CD4-positive, alpha-beta T cell treated with Interleukin-4 for 4 hours (primary cell): ENCODE measurements at places on chromosomes 11 and 22.

- no peak for DNase-seq
Observed at GRCh38 chr11:92623055-92623454, 346.4 kb upstream of the MTNR1B start.

DNA sequence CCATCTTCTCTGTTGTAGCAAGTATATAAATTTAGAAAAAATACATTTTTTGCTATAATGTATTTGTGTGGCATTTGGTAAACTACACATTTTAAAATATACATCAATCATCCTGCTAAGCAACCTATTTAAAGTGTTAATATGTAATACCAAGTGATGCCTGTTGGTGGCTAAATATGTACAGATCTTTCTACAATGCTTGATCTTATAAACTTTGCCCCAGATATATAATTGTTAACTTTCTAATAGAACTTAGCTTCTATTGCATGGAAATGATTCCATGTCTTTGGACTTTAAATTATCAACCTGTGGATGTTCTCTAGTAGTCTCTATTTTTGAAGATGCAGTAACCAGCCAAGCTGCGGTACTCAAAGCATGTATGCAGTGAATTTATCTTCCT, 1260.4 kb upstream of the RAG2 start:
- no peak for DNase-seq

- no peak for DNase-seq
Observed at GRCh38 chr11:30015725-30016412, 961 bp downstream of the KCNA4 start.

- DNase-seq = no peak
Observed at GRCh38 chr22:24953384-24954113, 1.0 kb downstream of the KIAA1671 start.

- DNase-seq = no peak
Observed at GRCh38 chr11:134939031-134939430, 527.0 kb upstream of the B3GAT1 start.

DNA sequence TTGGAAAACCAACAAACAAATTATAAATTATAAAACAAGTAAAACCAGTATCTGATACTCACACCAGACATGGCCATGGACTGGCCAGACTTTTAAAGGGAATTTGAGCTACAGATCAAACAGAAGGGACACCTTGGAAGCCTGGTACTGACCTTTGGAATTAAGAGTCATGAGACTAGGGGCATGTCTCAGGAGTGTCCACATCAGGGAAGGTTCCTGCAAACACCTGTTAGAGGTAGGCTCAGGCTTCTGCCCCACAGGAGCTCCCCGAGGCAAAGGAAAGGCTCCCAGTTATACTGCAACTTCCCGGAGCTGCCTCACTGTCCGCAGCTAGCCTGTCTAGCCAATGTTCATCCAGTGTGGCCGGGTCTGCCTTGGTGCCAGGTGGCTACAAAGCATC, 290.1 kb downstream of the BUD13 start:
- no peak for DNase-seq

DNA sequence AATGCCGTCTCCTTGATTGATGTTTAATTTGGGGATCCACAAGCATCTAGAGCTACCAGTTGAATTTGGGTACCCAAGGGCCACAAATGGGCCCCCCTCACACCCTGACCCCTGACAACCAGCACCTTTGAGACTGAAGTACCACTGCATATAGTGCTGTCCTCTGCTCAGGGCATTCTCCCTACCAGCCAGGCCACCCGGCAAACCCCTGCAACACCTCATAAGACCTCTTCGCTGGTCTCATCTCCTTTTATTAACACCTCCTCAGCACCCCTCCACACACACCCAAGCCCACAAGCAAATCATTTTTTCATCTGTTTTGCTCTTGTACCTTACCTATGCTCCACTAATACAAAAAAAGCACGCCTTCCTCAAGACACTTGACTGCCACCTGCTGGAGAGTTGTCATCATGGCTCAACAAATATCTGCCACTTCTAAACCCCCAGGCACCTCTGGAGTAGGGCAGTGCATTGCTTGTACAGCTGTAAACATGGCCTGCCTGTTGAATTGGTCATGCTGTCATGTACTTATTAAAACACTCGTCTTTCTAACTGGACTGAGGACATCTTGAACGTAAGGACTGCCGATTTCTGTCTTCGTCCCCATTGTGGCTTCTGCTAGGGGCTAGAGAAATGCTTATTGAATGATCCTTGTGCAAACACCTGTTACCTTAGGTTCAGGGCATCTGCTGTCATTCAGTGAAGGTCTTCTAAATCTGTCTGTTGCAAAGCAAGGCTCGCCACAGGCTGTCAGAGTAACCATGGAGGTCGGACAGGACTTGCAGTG, 66.5 kb downstream of the BMAL1 start:
- DNase-seq = peak; percentile 71

DNA sequence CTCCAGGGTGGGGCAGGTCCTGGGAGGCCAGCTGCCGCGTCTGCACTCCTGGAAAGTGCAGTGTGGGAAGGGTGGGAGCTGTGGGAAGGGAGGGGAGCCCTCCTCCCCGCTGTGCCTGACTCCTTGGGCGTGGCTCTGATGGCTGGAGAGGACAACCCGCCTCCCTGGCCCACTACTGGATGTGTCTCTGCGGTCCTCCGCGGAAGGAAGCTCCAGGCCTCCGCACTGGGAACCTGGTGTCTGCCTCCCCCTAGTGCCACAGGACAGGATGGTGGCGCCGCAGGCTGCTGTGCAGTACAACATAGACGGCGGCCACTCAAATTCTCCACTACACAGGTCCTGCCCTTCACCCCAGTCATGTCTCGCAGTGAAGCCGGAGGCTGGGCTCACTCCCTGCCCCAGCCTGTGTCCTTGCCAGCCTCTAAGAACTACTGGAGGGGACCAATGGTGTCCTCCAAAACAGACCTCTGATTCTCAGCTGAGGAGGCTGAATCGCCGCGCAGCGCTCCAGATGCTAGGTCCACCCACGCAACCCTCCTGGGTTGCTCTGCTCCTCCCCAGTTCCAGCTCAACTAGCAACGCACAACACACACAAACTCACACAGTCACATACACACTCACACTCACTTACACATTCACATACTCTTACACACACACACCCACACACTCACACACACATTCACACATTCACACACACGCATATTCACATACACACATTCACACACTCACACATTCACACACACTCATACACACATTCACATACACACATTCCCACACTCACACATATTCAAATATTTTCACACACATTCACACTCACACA, 12.4 kb upstream of the DSCAML1 start:
- peak; percentile 39 for DNase-seq

- no peak for DNase-seq
Observed at GRCh38 chr11:3894128-3894731, 38.8 kb downstream of the STIM1 start.

DNA sequence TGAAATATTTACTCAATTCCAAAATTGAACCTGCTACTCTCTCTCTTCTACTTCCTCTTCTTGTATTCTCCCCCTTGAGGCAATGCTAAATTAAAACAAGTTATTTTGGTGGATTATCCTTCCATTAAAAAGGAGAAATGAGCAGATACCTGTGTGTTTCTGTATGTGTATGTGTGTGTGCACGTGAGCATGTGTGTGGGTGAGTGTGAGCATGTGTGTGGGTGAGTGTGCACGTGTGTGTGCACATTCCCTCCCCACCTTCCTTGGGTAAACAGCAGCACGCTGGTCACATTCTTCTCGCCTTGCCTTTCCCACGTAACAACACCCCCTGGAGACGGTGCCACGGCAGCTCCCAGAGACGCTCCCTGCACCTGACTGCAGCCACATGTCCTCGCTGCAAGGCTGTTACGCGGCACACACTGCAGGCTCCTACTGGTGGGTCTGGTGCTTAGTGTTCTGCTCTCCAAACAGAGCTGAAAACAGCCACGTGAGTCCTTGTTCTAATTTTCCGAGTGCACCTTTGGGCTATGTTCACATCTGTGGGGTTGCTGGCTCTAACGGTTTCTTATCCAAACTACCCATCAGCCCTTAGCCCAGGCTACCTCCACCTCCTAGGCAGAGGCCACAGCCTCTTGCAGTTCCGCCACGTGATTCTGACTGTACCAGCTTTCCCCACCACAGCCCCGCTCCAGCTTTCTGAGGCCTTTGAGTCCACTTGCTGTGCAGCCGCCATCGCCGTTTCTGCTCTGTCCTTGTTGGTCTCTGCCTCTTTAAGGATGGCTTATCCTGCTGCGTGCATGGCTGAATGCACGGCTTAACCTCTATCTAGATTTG, 123.4 kb downstream of the CTTN start:
- DNase-seq = no peak

- DNase-seq = no peak
Observed at GRCh38 chr11:74592063-74592440, 330 bp upstream of the POLD3 start.

- no peak for DNase-seq
Observed at GRCh38 chr11:82858556-82859091, 41.6 kb downstream of the PRCP start.

DNA sequence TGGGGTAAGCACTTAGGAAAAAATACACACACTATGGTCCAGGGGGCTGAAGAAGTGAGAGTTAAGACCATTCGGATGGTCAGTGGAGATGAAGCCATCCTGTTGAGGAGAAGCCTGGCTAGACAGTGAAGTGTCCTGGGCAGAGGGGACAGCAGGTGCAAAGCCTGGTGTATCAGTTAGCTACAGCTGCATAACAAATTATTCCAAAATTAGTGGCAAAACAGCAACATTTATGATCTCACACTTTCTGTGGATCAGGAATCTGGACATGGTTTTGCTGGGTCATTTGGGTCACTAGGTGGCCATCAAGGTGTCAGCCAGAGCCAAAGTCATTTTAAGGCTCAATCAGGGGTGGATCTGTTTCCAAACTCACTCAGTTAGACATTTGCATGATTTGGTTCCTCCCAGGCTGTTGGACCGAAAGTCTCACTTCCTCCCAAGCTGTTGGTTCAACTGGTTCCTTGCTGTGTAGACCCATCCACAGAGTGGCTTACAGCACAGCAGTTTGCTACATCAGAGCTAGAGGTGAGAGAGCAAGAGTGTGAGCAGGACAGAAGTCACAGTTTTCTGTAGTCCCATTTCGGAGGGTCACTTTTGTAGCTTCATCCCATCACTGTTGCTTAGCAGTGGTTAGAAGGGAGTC, 80.1 kb upstream of the ALX4 start:
- DNase-seq = no peak

DNA sequence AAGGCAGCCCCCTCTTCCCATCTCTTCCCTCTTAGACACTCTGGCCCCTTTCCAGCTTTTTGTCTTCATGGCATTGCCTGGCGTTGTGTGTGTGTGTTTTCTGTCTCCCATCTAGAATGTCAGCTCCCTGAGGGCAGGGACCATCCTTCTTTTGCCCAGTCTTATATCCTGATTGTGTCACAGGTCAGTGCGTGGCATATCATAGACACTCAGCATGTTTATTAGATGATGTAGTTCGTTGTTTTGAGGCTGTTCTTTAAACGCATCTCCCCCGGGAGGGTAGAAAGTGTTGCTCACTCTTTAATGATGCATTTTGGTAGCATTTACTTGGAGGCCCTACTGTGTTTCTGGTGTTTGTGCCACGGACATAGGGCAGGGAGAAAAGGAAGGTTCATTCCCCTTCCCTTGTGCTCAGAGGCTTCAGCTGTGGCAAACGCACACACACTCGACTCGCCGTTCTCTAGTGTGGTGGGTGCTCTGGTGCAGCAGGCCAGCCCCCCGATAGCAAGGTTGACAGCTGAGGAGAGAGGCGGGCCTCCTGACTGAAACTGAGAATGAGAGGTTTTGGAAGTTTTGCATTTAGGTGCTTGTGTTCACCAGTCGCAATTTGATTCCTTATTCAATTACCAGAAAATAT, 60.2 kb downstream of the TNRC6B start:
- DNase-seq = no peak

DNA sequence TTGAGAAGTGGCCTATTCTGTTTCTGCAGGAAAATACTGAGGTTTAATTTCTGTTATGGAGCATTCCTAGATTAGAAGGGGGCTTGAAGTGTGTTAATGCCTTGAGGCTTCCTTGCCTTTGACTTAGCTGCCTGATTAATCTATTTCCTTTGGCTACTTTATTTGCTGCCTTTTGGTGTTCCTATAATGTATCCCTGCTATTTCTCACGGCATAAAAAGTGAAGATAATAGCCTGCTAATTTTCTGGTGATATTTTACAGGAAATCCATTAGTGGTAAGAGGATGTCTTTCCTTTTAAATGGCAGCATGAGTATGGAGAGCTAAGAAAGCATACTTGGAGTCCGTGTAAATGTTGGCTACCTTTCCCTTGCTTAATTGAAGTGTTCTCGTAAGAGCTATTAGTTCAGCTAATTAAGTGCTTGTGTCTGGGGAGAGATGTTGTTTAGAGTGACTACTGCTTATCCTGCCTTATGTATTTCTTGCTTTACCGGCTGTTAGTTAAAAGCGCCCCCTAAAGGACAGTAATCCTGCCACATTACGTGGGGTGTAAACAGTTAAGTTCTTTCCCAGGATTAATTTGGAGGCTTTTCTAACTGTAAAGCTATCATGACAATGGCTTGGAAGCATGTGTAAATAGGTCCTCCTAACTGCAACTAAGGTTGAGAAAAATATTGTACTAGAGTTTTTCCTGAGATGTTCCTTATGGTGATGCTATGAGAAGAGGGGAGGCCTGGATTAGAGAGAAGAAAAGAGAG, 45.6 kb downstream of the ZNF280B start:
- no peak for DNase-seq

- no peak for DNase-seq
Observed at GRCh38 chr22:43333978-43334377, 9.2 kb downstream of the SCUBE1 start.

DNA sequence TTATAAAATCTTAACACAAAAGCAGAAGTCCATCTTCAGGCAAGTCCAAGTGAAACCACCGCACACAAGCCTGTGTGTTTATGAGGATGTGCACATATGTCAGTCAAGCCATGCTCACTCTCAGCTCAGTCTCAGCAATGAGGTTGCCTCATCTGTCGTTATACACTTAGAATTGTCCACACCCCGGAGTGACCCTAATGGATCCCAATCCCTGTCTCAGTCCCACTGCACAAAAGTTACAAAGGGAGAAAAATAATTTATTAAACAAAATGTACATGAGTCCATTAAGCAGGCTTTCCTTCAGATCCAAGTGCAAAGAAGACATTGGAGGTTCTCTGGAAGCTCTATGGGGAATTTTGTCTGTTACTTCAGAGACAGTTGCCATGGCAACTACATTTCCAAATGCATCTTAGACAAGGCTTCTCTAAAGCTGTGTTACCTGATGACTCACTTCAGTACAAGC, 24.4 kb downstream of the OR8B12 start:
- no peak for DNase-seq

GRCh38 chr22:48884786-48885185, 942.9 kb downstream of the BRD1 start:
- DNase-seq = no peak

DNA sequence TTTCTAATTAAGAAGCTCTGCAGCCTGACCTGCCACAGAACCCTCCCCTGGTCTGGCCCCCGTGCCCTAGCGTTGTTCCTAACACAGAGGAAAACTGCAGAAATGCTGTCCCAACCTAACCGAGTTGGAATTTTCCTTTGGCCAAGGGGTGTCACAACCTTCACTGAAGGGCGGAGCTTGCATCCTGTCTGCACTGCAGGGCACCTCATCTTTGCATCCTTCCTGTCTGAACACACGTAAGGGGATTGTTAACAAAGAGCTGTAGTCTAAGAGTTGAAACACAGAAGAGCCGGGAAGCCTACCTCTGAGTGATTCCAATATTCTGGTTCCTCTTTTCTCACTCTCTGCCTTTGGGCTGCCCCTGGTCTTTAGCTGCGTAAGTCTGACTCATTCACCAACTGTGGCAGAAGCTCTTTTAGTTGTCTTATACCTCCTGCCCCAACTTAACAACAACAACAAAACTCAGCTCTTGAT, 1.6 kb downstream of the DIXDC1 start:
- peak; percentile 51 for DNase-seq

- no peak for DNase-seq
Observed at GRCh38 chr22:47299211-47299862, 536.9 kb downstream of the TBC1D22A start.

GRCh38 chr11:23569547-23569946, 709.3 kb upstream of the CCDC179 start:
- DNase-seq = peak; percentile 3
